Activated T-cell treated with anti-CD3 and anti-CD28 coated beads, Interleukin-2, amount 50 U/mL, for 72 hours (primary cell): ENCODE measurements at places on chromosomes 11 and 22.

GRCh38 chr22:38843201-38843656 lies 599 bp downstream of the NPTXR start:
- peak; percentile 81 for DNase-seq

- no peak for DNase-seq
Observed at GRCh38 chr11:117337076-117337475, 9.4 kb downstream of the CEP164 start.

- DNase-seq: no peak
Observed at GRCh38 chr22:47452184-47452583, 689.7 kb downstream of the TBC1D22A start.

DNA sequence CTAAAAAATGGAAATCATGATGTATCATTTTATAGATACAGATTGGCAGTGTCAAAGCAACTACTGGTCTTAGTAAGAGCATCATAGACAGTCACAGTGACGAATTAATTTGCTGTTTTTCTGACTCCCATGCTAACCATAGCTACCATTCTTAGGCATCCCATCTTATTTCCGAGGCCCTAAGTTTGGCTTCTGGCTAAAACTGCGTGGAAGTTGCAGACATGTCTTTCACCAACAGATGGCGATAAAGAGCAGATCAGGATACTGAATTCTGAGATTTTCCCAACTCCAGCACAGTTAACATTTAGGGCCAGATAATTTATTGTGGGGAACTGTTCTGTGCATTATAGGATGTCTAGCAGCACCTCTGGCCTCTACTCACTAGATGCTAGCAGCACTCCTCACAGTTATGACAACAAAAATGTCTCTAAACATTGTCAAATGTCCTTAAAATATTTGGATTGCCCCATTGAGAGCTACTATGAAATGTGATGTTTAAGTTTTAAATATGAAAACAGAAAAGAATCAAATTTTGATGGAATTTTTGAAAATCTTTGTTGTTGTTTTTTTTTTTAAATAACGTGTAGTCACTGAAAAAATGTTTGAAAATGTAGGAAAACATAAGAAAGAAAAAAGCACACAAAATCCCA lies 16.3 kb downstream of the OR2AG2 start:
- peak; percentile 48 for DNase-seq

GRCh38 chr11:130616573-130616972 lies 168.1 kb downstream of the ADAMTS15 start:
- no peak for DNase-seq

GRCh38 chr22:22037229-22037628 lies 54.6 kb upstream of the TOP3B start:
- DNase-seq: no peak

DNA sequence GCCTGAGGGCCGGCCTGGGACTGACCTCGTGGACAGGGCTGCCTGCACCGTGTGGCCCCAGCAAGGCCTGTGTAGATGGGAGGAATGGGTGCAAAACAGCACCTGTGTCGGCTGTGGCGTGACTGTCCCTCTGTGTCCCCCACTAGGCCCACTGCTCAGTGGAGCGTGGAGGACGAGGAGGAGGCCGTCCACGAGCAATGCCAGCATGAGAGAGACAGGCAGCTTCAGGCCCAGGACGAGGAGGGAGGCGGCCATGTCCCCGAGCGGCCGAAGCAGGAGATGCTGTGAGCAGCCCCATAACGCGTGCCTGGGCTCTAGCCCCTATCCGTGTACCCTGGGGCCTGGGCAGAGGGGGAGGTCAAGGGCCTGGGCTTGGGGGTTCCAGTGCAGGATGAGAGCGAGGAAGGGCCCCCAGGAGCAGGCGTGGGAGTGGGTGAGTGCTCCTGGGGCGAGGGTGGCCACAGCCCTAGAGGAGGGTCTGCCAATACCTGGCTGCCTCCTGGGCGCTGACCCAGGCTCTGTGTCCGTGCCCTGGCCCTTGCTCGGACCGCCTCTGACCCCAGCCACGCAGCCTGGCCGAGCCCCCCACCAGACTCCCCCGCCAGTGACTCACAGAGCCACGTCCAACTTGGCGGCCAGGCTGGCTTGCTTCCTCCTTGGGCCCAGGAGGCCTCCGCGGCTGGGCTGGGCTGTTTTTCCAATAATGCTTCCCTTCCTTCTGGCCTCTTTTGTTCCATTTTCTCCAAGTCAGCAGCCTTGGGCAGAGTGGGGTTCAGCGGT lies 11.6 kb downstream of the PRR33 start:
- no peak for DNase-seq

GRCh38 chr11:3123761-3124733 lies 41.1 kb downstream of the OSBPL5 start:
- no peak for DNase-seq

DNA sequence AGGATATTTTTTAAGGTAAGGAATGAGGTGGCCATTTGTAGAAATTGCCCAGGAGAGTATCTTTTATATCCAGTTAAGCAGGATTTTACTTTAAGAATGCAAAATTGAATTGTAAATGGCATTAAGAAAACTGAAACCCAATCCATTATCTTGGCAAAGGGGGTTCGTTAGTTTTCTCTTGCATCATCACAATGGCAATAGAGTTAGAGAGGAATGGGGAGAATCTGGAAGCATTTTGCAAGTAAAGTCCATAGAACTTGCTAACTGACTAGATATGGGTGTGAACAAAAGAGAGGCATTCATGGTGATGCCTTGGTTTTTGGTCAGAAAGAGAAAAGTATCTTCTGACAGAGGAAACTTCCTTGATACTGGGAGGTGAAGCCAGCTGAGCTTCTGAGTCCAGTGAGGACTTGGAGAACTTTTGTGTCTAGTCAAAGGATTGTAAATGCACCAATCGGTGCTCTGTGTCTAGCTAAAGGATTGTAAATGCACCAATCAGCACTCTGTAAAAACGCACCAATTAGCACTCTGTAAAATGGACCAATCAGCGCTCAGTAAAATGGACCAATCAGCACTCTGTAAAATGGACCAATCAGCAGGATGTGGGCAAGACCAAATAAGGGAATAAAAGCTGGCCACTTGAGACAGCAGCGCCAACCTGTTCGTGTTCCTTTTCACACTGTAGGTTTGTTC lies 3.6 kb upstream of the CCDC117 start:
- DNase-seq: no peak

DNA sequence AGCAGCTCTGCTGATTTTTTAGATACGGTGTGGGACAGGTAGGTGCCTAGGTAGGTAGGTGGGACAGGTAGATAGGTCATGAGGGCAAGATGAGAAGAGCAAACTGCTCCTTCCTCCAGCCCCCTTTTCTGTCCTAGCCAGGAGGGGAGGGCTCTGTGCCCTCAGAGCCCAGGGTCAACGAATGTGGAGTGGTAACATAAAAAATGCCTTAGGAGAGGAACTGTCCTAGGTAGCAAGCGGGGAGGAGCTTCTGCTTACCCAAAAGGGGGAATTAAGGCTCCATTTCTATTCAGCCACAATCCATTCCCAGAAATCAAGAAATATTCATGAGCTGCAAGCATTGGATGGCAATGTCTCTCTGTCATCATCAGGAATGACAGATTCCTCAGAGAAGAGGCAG lies 234.8 kb downstream of the GRIK4 start:
- DNase-seq: no peak

DNA sequence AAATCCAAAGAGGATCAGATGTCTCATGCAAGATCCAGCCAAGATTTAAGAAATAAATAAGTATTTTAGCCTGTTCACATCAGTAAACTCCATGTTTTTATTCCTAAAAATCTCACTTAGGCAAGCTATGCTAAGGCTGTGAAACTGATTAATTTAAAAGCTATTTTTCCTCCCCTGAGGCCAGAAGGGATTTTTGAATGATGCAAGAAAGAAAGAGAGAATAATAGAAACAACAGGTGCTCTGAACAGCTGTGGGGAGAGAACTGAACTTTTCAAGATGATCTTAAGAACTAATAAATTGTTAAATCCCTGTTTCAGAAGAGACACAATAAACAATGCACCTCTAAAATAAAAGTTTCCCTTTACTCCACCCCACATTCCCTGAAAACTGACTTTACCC lies 241.6 kb downstream of the DLG2 start:
- DNase-seq: no peak

DNA sequence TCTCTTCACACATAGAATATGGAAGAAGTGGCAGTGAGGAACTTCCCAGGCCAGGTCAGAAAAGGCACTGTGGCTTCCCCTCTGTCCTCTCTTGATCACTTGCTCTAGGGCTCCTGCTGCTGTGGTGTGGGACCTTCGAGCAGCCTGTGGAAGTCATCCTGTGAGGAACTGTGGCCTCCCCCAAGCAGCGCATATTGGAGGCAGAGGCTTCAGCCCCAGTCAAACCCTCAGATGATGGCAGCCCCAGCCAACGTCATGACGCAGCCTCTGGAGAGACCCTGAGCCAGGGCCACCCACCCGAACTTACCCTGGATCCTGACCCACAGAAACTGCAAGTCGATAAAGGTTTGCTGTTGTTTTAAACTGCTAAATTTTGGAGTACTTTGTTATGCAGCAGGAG lies 444.9 kb downstream of the TBC1D22A start:
- no peak for DNase-seq

GRCh38 chr11:61930933-61931332 lies 13.6 kb upstream of the RAB3IL1 start:
- no peak for DNase-seq

DNA sequence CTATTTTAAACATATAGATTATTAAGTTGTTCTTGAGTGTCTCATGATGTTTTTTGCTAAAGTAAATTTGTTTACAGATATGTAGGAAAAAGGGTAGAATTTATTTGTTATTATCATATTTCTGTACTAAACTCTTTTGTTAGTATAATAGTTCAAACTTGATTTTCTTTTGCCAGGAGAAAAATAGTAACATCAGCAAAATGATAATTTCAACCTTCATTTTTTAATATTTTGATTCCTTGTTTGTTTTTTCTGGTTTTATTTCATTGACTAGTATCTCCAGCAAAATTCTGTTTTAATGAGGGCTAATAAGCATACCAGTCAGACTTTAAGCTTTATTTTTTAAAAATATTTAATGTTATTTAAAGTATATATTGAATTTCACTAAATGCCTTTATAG lies 4.0 kb downstream of the OR1S1 start:
- DNase-seq: no peak

- DNase-seq: no peak
Observed at GRCh38 chr11:126405906-126406305, 50.4 kb downstream of the ST3GAL4 start.

DNA sequence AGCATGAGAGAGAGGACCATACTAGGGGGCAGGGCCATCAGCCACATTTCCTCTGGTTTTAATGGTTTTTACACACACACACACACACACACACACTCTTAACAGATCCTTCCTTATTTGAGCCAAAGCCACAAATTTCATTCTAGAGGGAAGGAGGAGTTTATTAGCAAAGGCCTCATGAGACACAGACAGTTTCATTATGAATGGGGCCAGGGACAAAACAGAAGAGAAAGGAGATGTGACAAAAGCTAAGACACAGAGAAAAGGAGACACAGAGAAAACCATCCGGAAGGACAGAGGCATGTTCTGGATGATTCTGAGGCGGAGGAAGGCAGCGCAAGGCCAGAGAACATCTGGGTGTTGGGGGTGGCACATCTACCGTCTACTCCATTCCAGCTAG lies 32.2 kb upstream of the ARFGAP3 start:
- DNase-seq: no peak

DNA sequence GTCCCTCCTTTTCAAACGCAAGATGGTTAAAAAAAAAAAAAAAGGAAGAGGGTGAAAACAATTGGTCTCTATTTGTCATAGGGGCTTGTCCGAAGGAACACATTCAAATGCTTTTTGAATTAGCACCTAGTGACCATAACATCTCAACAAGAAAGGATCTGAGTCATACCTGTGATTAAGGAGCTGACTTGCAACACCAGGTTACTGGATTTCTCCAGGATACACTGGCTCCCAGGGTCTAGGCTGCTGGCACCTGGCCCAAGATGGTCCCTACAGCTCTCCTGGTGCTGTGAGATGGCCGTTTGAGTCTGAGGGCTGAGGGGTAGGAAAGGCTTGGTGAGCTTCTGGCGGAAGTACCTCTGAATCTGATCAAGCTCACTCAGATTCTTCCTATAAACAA lies 28.4 kb upstream of the UCP3 start:
- DNase-seq: no peak

DNA sequence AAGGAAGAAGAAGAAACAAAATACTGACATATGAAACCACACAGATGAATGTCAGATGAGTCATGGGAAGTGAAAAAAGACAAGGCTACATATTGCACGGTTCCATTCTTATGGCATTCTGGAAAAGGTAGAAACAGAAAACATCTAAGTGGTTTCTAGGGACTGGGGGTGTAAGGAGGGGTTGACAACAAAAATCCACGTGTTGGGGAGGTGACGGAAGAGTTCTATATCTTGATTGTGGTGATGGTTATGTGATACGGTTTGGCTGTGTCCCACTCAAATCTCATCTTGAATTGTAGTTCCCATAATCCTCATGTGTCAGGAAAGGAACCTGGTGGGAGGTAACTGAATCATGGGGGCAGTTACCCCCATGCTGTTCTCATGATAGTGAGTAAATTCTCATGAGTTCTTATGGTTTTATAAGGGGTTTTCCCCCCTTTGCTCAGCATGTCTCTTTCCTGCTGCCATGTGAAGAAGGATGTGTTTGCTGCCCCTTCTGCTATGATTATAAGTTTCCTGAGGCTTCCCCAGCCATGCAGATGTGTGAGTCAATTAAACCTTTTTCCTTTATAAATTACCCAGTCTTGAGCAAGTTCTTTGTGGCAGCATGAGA lies 6.4 kb upstream of the ARFGAP3 start:
- peak; percentile 40 for DNase-seq

DNA sequence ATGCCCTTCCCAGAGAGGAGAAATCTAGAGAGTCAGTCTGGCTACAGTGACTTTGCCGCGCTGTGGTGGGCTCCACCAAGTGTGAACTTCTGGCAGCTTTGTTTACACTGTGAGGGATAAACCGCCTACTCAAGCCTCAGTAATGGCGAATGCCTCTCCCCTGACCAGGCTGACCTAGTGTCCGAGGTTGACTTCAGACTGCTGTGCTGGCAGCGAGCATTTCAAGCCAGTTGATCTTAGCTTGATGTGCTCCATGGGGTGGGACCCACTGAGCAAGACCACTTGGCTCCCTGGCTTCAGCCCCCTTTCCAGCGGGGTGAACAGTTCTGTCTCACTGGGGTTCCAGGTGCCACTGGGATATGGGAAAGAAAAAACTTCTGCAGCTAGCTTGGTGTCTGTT lies 38.6 kb upstream of the PTH start:
- DNase-seq: no peak

DNA sequence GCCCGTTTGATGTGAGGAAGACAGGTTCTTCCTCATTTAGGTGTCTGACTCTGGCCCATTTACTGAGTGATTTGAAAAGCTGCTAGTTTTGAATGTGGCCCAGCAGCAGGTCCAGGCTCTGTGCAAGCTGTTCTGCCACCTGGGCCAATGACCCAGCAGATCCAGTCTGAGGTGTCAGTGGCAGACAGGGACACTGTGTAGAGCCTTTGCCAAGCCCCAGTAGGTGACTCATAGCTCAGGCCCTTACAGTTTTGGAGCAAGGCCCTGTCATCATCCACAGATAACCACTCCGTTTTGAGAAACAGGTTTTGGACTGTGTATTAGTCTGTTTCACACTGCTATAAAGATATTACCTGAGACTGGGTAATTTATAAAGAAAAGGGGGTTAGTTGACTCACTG lies 23.9 kb downstream of the TSPAN32 start:
- no peak for DNase-seq

- DNase-seq: no peak
Observed at GRCh38 chr11:105224482-105225253, 85.1 kb upstream of the CARD18 start.

- no peak for DNase-seq
Observed at GRCh38 chr22:39967103-39967829, 7.1 kb downstream of the TMA7B start.

GRCh38 chr11:62856333-62856895 lies 17.0 kb upstream of the WDR74 start:
- no peak for DNase-seq

- DNase-seq: no peak
Observed at GRCh38 chr22:43862074-43862881, at the start of gene SULT4A1. SULT4A1 (minus strand) TSS chr22:43862513; CDS start chr22:43862382, 131 bp downstream.

GRCh38 chr22:30121960-30122359 lies 41.7 kb downstream of the HORMAD2 start:
- DNase-seq: peak; percentile 12
